ENCODE measurements at places on chromosomes 5 and 9.
A peak's percentile ranks its signal among the peaks of the same experiment; 100 is the strongest.

DNA sequence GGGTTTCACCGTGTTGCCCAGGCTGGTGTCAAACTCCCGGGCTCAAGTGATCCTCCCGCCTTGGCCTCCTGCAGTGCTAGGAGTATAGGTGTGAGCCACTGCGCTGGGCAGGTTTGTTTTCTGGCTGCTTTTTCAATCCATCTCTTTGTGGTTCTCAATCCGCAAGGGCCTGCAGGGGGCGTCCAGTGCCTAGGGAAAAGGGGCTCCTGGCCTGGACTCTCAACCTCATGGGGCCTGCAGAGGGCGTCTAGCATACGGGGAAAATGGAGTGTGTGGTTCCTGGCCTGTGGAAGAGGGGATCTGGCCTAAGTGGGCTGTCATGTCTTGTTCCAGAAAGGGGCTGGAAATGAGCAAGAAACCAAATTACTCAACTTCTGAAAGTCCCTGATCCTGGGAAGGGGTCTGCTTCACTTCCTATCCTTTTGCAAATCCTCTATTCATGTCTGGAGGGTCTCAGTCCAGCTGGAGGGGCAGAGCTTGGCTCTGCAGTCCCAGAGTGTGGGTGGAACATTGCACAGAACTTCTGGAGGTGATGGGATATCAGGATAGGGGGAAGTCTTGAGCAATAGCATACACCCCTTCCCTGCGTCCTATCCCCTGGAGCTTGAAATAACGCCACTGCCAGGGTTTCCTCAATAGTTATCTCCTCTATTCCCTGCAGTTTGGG is 12.7 kb upstream of the CCL27 start:
- peak; percentile 57 for DNase-seq

DNA sequence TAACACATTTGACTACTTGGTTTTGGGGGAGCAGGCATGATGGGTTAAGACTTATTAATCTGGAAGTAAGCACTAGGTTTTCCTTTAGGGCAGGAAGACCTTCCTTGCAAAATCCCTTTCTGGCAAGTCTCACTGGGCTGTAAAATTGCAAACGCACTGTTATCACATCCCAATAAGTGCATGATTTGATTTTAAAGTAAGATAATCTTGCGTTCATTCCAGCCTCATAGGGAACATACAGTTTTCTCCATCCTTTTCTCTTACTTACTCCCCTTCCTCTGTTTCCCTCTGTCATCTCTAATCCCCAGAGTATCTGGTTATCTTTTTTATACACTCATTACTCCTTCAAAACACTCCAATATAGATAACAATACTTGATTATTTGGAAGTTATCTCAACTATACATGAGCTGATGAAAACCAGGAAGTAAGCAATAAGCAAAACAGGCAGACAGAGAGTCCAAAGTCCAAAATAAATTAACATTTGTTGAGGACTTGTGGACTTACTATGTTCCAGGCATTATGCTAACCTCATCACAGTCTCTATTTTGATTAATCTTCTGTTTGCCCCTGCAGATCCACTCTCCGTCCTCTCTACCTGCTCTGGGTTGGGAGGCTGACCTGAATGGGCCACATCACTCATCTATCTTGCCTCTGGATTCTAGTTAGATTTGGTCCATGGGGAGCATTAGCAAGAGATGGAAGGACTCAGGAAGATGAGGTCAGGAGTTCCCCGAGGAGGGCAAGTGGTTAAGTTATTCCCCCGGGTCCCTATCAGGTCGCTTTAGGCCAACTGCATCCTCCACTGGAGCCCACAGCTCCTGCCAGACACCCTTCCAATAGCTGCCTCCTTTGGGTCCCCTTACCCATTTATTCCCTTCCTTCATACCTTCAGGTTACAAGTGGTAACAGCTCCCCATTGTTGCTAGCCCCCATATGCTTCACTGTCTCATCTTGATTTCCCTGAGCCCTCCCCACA is 60.2 kb downstream of the SLC22A5 start:
- no peak for DNase-seq

DNA sequence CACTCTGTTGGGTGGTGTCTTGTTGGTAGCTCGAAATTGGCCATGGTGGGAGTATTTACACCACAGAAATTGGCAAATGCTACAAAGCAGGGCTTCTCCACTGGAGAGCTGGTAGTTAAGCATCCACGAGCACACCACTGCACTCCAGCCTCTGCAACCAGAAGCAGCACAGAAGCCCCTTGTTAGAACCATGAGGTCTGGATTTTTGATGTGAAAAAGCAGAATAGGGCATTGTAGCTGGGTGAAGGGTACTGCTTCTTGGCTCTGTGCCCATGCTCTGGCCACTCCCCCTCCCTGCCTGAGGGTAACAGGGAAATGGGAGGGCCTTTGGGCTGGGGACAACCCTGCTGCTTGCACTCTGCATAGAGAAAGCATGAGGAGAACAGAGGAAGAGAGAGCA is 81.2 kb upstream of the UBTD2 start:
- no peak for DNase-seq

DNA sequence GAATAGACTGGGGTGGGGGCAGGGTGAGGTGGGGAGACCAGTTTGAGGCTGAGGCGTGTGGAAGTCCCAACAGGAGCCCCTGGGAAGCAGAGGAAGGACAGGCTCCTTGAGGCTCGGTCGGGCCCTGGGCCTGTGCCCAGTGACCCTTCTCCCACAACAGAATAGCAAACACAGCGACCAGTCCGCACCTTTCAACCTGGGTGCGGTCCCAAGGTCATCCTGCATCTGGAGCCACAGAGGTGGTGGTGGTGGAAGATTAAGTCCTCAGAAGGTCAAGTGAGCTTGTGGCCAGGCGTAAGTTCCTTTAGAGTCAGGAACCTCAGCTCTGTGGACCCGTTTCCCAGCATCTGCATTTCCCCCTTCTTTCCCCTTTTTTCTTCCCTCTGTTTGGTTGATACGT is 26.0 kb upstream of the ARAP3 start:
- DNase-seq, result no peak

GRCh38 chr9:19208653-19209052 is 21.8 kb upstream of the DENND4C start:
- no peak for DNase-seq

DNA sequence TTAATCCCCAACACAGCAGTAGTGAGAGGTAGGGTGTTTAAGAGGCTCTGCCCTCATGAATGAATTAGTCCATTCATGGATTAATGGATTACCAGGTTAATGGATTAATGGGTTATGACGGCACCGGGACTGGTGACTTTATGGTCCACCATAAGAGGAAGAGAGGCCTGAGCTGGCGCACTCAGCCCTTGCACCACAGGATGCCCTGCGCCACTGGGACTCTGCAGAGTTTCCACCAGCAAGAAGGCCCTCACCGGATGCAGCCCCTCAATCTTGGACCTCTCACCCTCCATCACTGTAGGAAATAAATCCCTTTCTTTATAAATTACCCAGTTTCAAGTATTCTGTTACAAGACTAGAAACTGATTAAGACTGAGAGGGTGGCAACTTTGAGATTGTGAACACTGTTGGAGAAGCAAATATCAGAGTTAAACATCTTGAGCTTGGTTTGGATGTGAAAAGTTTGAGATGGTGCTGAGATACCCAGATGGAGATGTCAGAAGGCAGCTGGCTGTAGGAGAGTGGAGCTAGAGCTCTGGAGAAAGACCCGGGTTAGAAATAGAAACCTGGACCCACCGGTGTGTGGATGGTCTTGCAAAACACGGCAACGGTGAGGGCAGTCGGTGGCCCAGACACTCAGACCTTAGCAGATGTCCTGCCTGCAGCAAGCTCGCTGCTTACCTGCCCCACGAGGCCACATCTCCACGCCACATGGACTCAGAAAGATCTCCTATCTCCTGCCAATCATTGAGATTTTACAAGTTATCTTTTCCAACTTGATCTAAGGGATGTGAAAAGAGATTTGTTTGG is 98.8 kb downstream of the HSD17B3 start:
- DNase-seq, result no peak

GRCh38 chr9:121156263-121156731 is 45.4 kb downstream of the RAB14 start:
- peak; percentile 20 for DNase-seq

DNA sequence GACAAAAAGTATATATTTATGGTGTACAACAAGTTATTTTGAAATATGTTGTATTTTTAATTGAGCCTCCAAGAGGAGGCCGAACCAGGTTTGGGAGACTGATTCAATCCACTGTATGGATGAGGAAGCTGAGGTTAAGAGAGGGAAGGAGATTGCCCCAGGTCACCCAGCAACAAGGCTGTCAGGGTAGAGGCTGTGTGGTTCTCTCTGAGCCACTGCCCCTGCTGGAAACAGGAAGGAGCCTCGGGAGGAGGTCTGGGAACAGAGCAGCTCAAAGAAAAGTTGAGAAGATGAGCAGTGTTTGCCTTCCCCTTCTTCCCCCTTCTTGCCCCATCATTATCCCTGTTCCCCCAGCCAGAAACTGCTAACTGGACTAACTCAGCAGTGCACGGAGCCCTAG is 6.6 kb upstream of the FAT2 start:
- DNase-seq, result no peak

DNA sequence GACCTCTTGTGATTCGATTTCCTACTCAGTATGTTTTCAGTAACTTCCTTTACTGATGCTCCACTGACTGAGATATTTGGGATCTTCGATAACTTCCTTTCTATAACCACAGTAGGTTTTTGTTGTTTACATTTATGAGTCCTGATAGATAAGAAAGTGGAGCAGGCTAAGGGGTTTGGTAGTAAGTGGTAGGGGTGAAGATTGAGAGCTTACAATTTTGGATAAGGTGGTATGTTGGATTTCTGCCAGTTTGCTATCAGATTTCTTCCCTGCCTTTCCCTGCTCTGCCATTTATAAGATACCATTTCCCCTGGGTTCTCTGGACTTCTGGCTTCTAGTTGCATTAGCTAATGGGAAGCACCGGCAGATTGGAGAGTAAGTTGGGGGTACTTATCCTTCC is 7.9 kb upstream of the NDUFS4 start:
- DNase-seq, result no peak

- DNase-seq, result no peak
Measured at GRCh38 chr5:6216471-6217075, 161.8 kb downstream of the MED10 start.

DNA sequence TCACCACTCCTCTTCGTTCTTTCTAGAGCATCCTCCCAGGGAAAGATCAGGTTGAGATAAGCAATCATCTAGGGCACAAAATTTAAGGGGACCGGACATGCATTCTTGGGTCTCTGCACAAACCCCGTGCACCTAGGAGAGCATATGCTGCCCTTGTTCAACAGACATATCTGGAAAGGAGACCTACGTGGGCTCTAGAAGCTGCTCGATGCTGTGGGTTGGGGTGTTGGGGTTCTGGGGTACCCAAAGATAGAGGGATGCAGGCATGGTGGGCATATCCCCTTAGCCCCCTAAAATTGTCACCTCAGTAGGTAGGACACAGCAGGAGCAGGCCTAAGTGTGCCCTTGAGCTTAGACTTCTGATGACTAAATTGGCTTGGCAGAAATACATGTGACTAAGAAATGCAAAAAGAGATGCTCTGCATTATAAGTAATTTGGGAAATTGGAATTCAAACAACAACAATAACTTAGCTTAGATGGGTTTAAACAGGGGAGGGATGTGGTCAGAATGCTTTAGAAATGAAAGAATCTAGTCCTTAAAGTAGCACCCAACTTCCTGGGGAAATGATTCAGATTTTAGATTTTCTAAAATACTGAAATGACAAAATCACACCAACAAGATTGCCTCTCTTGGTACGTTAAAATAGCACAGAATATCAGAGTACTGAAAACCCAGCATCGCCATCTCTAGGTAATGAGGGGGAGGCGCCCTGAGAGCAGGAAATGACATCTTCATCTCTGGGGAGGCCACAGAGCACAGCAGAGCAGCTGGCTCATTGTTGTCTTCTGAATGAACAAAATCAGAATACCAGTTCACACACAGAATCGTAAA is 172.3 kb downstream of the GNA14 start:
- peak; percentile 39 for DNase-seq

DNA sequence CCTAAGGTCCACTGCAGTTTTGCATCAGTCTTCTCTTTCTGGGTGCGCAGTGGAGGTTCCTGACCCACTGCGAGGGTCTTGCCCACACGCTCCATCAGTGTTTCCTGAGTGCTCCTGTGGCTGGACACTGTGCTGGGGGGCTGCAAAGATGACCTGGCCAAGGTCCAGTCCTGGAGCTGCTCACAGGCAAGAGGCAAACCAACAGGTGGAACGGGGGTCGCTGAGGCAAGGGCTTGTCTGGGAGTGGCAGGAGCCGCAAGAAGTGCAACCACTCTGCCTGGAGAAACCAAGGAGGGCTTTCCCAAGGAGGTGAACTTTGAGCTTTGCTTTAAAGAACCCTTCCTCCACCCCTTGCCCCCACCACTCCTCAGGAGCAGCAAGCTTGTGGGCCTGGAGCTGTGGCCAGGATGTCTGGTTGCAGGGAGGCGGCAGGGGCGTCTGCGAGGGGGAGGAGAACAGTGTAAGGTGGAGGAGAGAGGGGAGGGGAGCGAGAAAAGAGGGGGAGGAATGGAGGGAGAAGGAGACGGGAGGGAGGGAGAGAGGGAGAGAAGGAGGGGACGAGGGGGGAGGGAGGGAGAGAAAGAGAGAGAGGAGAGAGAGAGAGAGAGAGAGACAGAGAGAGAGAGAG is 444 bp upstream of the CPLX2 start:
- DNase-seq, result no peak

GRCh38 chr9:34862836-34863235 is 95.2 kb upstream of the PHF24 start:
- no peak for DNase-seq

DNA sequence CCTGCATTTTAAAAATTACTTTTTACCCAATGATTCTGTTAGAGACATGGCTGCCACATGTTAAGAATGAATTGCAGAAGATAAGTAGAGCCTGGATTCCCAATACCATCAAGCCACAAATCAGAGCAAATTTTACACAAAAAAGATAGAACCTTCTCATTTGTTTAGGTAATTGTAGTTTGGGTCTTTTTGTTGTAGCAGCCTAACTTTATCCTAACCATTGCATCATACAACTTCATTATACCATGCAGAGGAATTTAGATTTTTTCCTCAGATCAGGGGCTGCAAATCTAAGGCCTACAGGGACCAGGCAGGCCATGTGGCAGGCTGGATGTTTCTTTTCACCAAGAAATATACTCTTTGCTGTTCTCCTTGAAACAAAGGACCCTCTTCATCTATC is 34.6 kb downstream of the NKX2-5 start:
- DNase-seq, result no peak

DNA sequence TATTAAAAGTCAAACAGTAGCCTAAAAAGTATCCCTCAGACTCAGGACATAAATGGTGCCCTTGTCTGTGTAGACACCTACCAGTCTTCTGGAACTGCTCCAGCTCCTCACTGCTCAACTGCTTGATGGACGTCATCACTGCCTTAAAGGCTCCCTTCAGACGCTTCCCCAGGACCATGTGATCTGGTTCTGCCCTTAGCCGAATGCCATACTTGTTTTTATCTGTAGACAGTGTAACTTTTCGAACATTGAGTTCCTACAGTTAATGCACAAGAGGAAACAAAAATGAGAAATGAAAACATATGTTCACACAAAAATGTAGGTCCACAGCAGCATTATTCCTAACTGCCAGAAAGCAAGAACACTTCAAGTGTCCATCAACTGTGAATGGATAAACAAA is 46.2 kb downstream of the IARS1 start:
- DNase-seq, result no peak

DNA sequence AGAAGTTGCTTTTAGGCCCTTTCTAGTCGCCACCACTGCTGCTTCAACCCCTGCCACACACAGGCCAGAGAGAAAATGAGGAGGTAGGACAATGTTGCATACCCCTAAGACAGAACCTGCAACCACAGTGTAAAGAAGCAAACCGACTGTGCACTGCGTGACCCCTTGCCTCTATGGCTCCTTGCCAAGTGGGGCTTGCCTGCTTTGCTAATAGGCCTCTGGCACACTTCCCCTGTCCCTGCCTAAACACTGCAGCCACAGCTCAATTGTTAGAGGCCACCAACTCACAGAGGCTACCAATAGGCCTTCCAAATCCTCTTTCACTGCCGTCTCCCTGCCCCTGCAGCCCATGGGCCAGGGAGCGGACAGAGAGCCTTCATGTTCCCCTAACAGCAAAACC is 280.1 kb downstream of the CDH10 start:
- no peak for DNase-seq
